D721Med (cell line): ENCODE measurements at places on chromosomes 7 and 10.

DNA sequence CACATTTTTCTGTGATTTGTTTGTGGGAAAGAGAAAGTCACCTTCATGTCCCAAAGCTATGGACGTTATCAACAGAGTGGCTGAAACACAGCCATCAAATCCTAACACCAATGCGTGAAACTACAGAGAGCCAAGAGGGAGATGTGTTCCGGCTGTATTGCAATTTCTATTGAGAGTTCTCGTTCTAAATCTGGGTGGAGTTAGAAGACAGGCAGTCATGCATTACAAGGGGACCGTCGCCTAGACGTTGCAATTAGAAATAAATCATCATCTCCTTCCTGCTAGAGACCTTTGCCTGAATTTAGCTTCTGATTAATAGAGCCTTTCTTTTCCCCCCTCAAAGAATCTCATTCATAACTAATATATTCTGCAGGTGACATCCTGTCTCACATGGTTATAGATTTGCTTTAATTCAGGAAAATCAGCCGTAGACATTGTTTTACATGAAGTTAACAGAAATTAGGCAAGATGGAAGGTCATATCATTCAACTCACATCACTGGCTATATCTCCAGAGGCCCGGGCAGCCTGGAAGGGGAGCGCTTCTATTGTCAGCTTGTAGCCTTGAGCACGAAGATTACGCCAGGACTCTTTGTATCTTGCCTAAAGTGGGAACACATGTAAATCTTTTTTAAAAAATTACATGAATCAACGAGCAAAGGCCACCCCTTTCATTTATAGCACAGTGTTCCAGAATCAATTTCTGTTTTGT lies 52.6 kb downstream of the HABP2 start:
- DNase-seq, result no peak

DNA sequence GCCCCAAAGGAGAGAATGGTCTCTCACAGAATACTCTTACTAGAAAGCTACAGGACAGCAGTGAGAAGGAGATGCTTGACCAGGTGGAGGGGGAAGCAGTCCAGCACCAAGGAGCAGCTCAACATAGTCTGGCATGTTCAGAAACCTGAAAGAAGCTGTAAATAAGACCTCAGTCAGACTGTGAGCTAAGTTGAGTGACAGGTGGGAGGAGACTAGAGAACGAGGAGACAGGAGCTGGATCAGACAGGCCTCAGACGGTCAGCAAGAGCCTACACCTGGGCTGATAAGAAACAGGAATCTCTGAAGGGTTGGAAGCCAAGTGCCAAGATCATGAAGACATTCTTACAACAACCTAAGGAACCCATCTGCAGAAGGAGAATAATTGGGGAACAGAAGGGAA lies 54.5 kb downstream of the ELMO1 start:
- DNase-seq, result no peak

- DNase-seq, result no peak
Measured at GRCh38 chr7:54781134-54781920, 22.3 kb upstream of the SEC61G start.

- DNase-seq, result no peak
Measured at GRCh38 chr7:44980393-44981034, 1.7 kb upstream of the MYO1G start.

DNA sequence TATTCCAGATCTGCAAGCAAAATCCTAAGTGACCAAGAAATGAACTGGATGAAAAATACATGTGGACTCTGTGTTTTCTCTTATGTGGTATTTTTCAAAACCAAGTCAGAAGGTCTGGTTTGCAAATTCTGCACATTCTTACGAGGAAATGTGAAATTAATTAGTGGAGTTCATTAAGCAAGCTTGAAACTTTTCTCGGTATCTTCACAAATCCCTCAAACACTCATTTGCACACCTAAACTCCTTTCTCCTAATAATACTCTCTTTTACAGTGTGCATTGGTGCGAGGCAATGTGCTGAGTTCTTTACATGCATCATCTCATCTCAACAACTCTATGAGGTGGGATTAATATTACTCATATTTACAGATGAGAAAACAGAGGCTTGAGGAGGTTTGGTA lies 82.1 kb downstream of the MTERF1 start:
- no peak for DNase-seq

DNA sequence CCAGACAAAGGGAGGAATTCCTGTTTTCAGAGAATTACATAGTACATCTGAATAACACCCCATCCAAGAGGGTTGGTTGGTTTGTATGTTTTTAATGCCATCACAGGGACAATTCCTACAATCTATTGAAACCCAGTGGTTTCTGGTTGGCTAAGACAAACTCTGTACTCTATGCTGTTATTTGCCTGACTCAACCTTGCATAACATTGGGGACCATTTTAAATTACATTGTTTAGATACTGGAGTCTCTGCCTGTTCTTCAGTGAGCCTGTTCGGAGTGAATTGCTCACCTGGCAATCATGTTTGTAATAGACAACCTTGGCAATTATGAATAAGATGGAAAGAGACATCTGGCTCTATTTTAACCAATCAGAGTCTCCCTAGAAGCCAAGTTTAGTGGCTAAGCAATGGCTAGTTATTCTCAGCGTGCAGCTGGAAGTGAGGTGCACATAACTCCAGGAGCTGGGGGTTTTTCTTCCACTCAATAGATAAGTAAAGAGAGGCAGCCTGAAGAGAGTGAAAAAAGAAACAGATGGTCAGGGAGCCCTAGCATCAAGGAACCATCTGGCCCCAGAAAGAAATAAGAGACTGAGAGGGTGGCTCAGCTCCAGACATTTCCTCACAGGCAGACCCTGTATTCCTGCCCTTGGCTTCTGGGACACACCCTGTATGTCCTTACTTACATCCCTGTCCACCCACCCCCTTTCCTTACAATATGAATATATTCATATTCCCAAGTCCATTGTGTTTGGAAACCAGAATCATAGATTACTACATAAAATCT lies 21.2 kb upstream of the SLC35G1 start:
- no peak for DNase-seq

- no peak for DNase-seq
Measured at GRCh38 chr10:28981007-28981406, 303.7 kb downstream of the BAMBI start.
